Progenitor cell of endocrine pancreas (in vitro differentiated cells): ENCODE measurements at places on chromosomes 6 and 20.

- peaks cover 3% of the 10 kb centered on the region for H3K4me1 ChIP-seq
- no peaks in the 10 kb centered on the region for H3K27me3 ChIP-seq
- H3K4me3 ChIP-seq = no peak overlapping the region
- H3K27ac ChIP-seq = no peak overlapping the region
These were observed 14.3 kb upstream of the SERINC3 start for GRCh38 chr20:44536175-44536574.

- H3K36me3 ChIP-seq = peaks cover 5% of the 10 kb centered on the region
- no peak for DNase-seq
- H3K27ac ChIP-seq = peak overlapping the region; percentile 88
- H3K4me1 ChIP-seq = peaks cover 24% of the 10 kb centered on the region
These were observed 289.4 kb upstream of the STXBP5 start for GRCh38 chr6:146914489-146915483.

DNA sequence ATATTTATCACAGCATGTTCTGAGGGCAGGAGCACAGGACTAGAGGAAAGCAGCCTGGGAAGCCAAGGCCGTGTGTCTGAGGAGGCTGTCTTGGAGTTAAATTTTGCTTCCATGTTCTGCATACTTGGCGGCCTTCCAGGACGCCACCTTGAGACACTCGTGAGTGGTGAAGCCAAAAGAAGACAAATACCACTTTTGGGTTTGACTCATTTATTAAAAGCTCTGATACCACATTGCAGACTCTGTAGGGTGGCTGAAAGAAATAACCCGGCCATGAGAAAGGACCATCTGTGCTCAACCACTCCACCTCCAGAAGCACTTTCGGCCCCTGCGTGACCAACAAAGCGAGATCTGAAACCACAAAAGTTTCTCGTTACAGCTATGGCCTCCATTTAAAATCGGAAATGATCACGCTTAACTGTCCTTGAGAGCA is 120.0 kb downstream of the TMEM242 start:
- no peak overlapping the region for H3K4me3 ChIP-seq
- DNase-seq = no peak
- peaks cover 14% of the 10 kb centered on the region for H3K4me1 ChIP-seq
- no peak overlapping the region for H3K27ac ChIP-seq
- H3K27me3 ChIP-seq = no peaks in the 10 kb centered on the region

GRCh38 chr6:79672631-79673111 is 41.5 kb downstream of the SH3BGRL2 start:
- peak overlapping the region; percentile 50 for H3K27ac ChIP-seq
- peaks cover 30% of the 10 kb centered on the region for H3K36me3 ChIP-seq
- peaks cover 52% of the 10 kb centered on the region for H3K4me1 ChIP-seq
- DNase-seq = no peak
- no peaks in the 10 kb centered on the region for H3K27me3 ChIP-seq

- peaks cover 8% of the 10 kb centered on the region for H3K27me3 ChIP-seq
- H3K36me3 ChIP-seq = no peaks in the 10 kb centered on the region
- H3K4me3 ChIP-seq = peak overlapping the region; percentile 65
- no peak for DNase-seq
- peaks cover 50% of the 10 kb centered on the region for H3K4me1 ChIP-seq
- peak overlapping the region; percentile 80 for H3K27ac ChIP-seq
These were observed 2.7 kb upstream of the DDR1 start for GRCh38 chr6:30881392-30882203.

DNA sequence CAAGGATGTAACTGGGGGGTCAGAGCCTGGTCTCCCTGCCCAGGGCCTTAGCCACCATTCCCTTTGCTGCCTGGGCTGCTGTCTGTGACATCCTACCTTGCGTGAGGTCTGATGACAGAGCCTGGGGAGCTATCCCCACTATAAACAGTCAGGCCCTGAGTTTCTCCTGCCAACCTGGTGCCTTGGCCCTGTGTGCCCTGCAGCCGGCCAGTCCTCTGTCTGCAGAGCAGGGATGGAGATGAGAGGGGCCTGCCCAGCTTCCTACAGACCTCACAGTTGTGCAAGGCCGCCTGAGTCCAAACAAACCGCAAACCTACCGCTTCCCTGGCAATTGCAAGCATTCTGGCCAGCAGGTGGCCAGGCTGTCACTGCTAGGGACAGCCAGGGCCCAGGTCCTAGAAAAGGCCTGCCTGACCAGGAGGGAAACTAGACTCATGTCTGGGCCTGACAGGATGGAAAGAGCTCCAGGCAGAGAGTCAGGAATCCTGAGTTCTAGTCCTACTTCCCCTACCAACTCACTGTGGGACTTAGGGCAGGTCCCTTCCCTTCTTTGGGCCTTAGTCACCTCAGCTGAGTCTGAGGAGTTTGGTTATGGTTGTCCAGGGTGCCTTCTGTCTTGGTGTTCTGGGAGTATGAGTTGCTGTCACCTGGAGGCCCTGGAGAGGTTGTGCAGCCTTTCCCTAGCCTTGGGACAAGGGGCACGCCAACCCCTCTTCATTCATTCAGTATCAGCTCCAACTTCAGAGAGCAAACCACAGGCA is 86.2 kb downstream of the VEGFA start:
- peak overlapping the region; percentile 62 for H3K27ac ChIP-seq
- H3K4me3 ChIP-seq = no peak overlapping the region
- H3K27me3 ChIP-seq = no peaks in the 10 kb centered on the region
- peak; percentile 43 for DNase-seq
- H3K4me1 ChIP-seq = peaks cover 30% of the 10 kb centered on the region
- no peaks in the 10 kb centered on the region for H3K36me3 ChIP-seq

DNA sequence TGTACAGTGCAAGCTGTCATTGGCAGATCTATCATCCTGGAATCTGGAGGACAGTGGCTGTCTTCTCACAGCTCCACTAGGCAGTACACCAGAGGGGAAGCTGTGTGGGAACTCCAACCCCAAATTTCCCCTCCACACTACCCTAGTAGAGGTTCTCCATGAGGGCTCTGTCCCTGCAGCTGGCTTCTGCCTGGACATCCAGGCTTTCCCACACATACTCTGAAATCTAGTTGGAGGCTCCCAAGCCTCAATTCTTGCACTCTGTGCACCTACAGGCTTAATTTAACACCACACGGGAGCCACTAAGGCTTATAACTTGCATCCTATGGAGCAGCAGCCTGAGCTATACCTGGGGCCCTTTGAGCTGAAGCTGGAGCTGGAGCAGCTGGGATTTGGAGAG is 43.0 kb upstream of the TRIM39 start:
- H3K27me3 ChIP-seq = no peaks in the 10 kb centered on the region
- DNase-seq = no peak
- peaks cover 63% of the 10 kb centered on the region for H3K36me3 ChIP-seq

GRCh38 chr6:126054258-126054702 is 67.9 kb downstream of the TRMT11 start:
- H3K4me3 ChIP-seq = no peak overlapping the region
- peaks cover 11% of the 10 kb centered on the region for H3K4me1 ChIP-seq
- no peak overlapping the region for H3K27ac ChIP-seq
- peaks cover 12% of the 10 kb centered on the region for H3K36me3 ChIP-seq
- H3K27me3 ChIP-seq = no peaks in the 10 kb centered on the region

DNA sequence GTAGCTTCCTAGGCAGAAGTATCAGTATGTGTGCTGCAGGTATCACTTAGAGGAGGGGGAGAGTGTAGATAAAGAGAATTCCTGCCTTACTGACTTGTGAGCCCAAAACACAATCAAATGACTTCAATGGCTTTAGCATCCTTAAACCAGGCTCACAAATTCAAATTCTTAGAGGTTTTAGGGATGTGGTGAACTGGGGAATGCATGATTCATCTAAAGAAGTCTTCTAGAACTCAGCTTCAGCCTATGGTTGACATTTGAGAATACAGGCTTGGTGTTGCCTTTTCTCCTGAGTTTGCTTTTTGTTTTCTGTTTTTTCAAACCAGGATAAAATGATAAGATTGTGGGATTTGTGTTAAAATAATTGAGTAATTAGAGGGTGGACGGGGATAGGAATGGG is 14.4 kb downstream of the SNRPC start:
- peaks cover 20% of the 10 kb centered on the region for H3K36me3 ChIP-seq
- H3K4me1 ChIP-seq = no peaks in the 10 kb centered on the region
- no peaks in the 10 kb centered on the region for H3K27me3 ChIP-seq
- no peak for DNase-seq
